ENCODE measurements at places on chromosomes 13 and 19. TPM values are rescaled to one million over a fixed set of nuclear protein-coding genes. Genes with fewer than 3 reads are reported as not detected.

DNA sequence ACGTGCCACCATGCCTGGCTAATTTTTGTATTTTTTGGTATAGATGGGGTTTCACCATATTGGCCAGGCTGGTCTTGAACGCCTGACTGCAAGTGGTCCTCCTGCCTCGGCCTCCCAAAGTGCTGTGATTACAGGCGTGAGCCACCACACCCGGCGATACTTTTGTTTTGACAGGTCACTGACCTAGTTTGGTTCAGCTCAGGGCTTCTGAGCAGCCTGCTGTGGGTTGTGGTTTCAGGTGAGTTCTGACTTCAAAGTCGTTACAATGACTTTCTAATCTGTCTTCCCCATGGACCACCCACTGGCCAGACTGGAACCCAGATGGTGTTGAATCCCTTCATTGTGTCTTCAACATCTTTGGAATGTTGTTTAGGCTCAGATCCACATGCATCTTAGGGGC is 73.8 kb downstream of the TRPM4 start:
- DNase-seq: no peak

GRCh38 chr13:110306960-110307766 is at the start of the genes COL4A1 and COL4A2:
Gene COL4A1, minus strand, starts transcription at chr13:110307157. Its CDS starts 130 bp downstream, at chr13:110307027.
Gene COL4A2, plus strand, starts transcription at chr13:110307284. Its CDS starts 620 bp downstream, at chr13:110307904.
- no peak for DNase-seq

The LATS2 gene
- 3.7 TPM for total RNA-seq

The THOP1 gene
- total RNA-seq: 24.3 TPM

The CGB2 gene
- total RNA-seq: not detected

The UBE2L5 gene
- total RNA-seq: not detected

Measured in Peyer's patch (tissue), 4 donors.